ENCODE measurements at places on chromosomes 6 and 20. TPM values are rescaled to one million over a fixed set of nuclear protein-coding genes. Genes with fewer than 3 reads are reported as not detected.

GRCh38 chr6:24052590-24052961 lies 73.4 kb upstream of the NRSN1 start:
- H3K27me3 ChIP-seq, result no peaks in the 10 kb centered on the region
- DNase-seq, result no peak
- no peak overlapping the region for H3K27ac ChIP-seq
- no peaks in the 10 kb centered on the region for H3K36me3 ChIP-seq
- H3K4me3 ChIP-seq, result no peak overlapping the region
- no peaks in the 10 kb centered on the region for H3K4me1 ChIP-seq

The TP53TG5 gene
- total RNA-seq, result not detected

The KCNK15 gene
- 0.43 TPM for total RNA-seq

DNA sequence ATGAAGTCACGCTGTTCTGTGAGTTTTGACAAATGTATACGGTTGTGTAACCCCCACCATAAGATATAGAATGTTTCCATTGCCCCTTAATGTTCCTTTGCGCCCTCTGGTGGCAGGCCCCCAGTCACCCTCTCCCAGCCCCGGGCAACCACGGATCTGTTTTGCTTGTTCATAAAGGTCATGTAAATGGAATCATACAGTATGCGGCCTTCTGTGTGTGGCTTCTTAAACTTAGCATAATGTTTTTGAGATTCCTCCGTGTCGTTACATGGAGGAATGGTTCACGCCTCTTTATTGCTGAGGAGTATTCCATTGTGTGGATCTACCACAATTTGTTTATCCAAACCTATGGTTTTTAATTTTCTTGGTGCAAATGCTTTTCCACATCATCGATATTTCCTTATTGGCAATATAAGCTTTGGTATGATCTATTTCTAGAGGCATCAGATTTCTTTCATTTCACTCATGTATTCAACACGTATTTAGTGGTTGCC lies 28.4 kb downstream of the LYRM2 start:
- no peaks in the 10 kb centered on the region for H3K27me3 ChIP-seq
- peak; percentile 73 for DNase-seq
- H3K36me3 ChIP-seq, result no peaks in the 10 kb centered on the region
- no peaks in the 10 kb centered on the region for H3K4me1 ChIP-seq
